HCT116 (cell line): ENCODE measurements at places on chromosomes 6 and 20. TPM values are rescaled to one million over a fixed set of nuclear protein-coding genes. Genes with fewer than 3 reads are reported as not detected.

The CLPSL1 gene
- not detected for total RNA-seq

The GGTLC1 gene
- total RNA-seq = not detected

The ARMH2 gene
- not detected for total RNA-seq

The EYS gene
- not detected for total RNA-seq

The LZTS3 gene
- total RNA-seq = 5.2 TPM

The GATA5 gene
- total RNA-seq = not detected

The ENPP3 gene
- 0.15 TPM for total RNA-seq

The TFAP2A gene
- 24.3 TPM for total RNA-seq

The AKAP12 gene
- total RNA-seq = 1,220 TPM

The HEY2 gene
- not detected for total RNA-seq

The SOBP gene
- 2.6 TPM for total RNA-seq

The RSPO4 gene
- total RNA-seq = 0.84 TPM

The TRAPPC3L gene
- total RNA-seq = not detected

The TRIM40 gene
- total RNA-seq = not detected

The TAF4 gene
- 26.8 TPM for total RNA-seq

The COL21A1 gene
- not detected for total RNA-seq

The KIAA0408 gene
- total RNA-seq = 0.25 TPM

The BTN1A1 gene
- 0.32 TPM for total RNA-seq

The VGLL2 gene
- not detected for total RNA-seq

The MAP7 gene
- 35.5 TPM for total RNA-seq

The ID4 gene
- total RNA-seq = 0.10 TPM

The ADGRB3 gene
- total RNA-seq = not detected

The LHFPL5 gene
- total RNA-seq = 0.71 TPM

The ZC2HC1B gene
- total RNA-seq = not detected

The OCSTAMP gene
- total RNA-seq = not detected

The SLC35A1 gene
- 29.1 TPM for total RNA-seq

The LRRC1 gene
- total RNA-seq = 19.8 TPM

The PAK5 gene
- total RNA-seq = not detected

The CLVS2 gene
- total RNA-seq = not detected

The SLC25A27 gene
- 10.7 TPM for total RNA-seq

The GJA10 gene
- total RNA-seq = not detected
